ENCODE measurements at places on chromosomes 3 and 15.

DNA sequence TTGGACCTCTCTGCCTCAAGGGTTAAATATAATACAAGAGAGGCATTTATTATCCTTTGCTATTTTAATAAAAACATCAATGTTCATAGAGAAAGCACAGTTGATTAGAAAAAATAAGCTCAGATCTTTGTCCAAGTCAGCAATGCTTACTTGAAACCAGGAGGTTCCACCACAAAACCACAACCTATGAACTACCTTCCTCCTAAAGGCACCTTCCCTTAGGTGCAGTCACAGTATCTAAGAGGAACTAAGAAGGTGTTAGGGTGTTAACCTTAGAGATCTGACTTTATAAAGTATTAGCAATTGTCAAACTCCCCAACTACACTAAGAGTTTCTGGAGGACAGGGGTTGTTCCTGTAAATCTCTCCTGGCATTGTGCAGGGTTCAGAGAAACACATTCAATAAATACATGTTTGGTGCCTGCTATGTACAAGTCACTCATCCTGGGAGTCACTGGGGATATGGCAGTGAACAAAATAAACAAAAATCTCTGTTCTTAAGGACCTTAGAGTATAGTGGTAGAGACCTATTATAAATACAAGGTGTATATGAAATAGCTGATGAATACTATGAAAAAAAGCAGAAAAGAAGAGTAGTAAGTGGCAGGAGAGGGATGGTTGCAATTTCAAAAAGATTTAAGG, 208.6 kb downstream of the NFKBIZ start:
- H3K36me3 ChIP-seq: no peaks in the 10 kb centered on the region
- peaks cover 5% of the 10 kb centered on the region for H3K27me3 ChIP-seq
- H3K4me3 ChIP-seq: no peak overlapping the region
- no peak overlapping the region for H3K27ac ChIP-seq
- no peaks in the 10 kb centered on the region for H3K4me1 ChIP-seq

- peaks cover 75% of the 10 kb centered on the region for H3K4me1 ChIP-seq
- peak overlapping the region; percentile 84 for H3K4me3 ChIP-seq
- no peaks in the 10 kb centered on the region for H3K36me3 ChIP-seq
- H3K27ac ChIP-seq: no peak overlapping the region
Measured at GRCh38 chr15:43516185-43516584, 1.2 kb upstream of the MAP1A start.

DNA sequence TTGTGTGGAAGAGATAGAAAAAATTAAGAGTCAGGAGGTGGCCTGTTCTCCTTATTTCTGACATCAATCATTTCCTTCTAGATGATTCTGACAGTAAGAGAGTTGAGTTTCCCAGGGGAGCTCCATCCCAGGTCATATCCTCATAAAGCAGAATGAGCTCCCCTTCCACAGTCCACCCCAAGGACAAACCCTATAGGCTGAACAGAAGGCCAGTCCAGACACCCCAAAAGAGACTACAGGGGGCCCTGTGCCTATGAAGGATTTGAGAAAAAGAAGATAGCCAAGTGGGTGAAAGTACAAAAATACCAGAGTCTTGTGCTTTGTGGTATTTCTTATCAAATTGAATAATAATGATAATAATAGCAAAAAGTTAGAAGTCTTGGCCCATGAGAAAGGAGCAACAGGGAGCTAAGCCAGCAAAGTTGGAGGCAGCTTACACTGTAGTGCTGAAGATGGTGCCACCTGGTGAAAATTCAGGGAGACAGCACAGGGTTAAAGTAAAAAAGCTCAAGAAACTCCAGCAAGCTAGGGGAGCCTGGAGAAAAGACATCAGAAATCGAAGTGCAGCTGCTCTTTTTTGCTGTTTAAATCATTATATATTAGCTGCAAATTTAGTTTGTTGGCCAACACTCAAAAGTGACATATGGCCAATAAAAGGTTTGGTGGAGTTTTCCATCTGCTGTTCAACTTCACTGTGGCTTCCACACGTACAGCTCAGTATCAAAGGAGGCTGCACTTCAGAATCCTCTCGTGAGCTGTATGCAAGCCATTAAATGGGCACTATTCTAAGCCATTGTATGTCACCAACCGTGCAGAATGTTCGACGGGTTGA, 35.8 kb upstream of the SLC24A5 start:
- H3K4me1 ChIP-seq: peaks cover 39% of the 10 kb centered on the region
- peaks cover 6% of the 10 kb centered on the region for H3K27me3 ChIP-seq
- peak; percentile 17 for DNase-seq
- H3K36me3 ChIP-seq: peaks cover 10% of the 10 kb centered on the region

- no peak for DNase-seq
- H3K4me1 ChIP-seq: peaks cover 29% of the 10 kb centered on the region
- H3K4me3 ChIP-seq: no peak overlapping the region
- H3K27me3 ChIP-seq: peaks cover 2% of the 10 kb centered on the region
Measured at GRCh38 chr3:3302964-3303363, 123.5 kb upstream of the CRBN start.

- no peak overlapping the region for H3K4me3 ChIP-seq
- peaks cover 15% of the 10 kb centered on the region for H3K4me1 ChIP-seq
- no peak overlapping the region for H3K27ac ChIP-seq
- H3K27me3 ChIP-seq: peaks cover 3% of the 10 kb centered on the region
- H3K36me3 ChIP-seq: peaks cover 26% of the 10 kb centered on the region
Measured at GRCh38 chr3:138389144-138389601, 40.8 kb downstream of the MRAS start.

DNA sequence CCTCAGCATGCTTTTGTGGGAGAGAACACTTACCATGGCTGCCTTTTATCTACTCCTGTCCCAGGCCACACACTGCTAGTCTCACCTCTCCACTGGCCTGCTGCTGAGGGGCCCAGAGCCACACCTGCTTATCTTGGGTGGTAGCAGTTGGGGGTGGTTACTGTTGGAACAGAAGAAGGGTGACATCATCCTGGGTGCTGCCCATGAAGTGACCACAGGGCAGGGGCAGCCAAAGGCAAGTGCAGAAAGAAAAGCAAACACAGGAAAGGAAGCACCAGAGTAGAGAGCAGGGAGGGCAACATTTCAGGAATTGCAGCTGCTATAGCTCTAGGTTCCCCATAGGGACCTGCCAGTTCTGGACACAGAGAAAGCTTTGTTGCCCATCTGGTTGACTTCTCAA, 345.2 kb downstream of the VPS13C start:
- DNase-seq: no peak
- no peaks in the 10 kb centered on the region for H3K4me1 ChIP-seq
- H3K27ac ChIP-seq: no peak overlapping the region

- DNase-seq: no peak
- no peaks in the 10 kb centered on the region for H3K4me1 ChIP-seq
- H3K27ac ChIP-seq: no peak overlapping the region
- no peak overlapping the region for H3K4me3 ChIP-seq
Measured at GRCh38 chr3:100982710-100983109, 10.5 kb downstream of the ABI3BP start.

DNA sequence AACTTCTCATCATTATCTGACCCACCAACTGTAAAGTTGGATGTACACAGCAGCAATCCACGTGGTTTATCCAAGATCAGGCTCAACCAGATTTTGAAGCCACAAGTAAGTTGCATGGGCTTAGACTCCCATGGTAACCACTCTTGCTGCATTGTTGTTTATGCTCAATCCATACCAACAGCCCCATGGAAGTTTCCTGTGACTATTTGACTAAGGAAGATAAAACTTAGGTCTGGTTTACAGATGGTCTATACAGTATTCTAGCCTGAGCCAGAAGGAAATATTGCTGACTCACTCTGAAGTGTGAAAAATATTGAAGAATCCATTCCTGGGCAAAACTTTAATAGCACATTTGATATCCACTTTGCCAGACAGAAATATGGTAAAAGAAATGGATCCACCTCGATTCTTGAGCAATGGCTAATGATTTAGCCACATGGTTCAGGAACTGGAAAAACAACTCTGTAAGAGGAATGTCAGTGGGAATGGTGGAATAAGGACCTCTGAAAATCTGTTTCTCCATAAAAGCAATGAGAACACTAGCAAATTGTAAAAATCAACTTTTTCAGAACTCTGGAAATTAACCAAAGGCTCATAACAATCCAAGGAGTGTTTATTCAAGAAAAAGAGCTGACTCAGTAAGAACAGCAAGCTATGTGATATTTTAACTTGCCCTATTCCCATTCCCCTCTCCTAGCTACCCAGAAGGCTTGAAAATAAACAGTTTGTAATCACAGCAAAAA, 162.9 kb upstream of the STT3B start:
- no peaks in the 10 kb centered on the region for H3K36me3 ChIP-seq
- no peak overlapping the region for H3K27ac ChIP-seq
- peaks cover 14% of the 10 kb centered on the region for H3K4me1 ChIP-seq

- no peak for DNase-seq
- no peak overlapping the region for H3K4me3 ChIP-seq
- no peak overlapping the region for H3K27ac ChIP-seq
- H3K36me3 ChIP-seq: no peaks in the 10 kb centered on the region
Measured at GRCh38 chr15:79124388-79124787, 33.8 kb upstream of the RASGRF1 start.

DNA sequence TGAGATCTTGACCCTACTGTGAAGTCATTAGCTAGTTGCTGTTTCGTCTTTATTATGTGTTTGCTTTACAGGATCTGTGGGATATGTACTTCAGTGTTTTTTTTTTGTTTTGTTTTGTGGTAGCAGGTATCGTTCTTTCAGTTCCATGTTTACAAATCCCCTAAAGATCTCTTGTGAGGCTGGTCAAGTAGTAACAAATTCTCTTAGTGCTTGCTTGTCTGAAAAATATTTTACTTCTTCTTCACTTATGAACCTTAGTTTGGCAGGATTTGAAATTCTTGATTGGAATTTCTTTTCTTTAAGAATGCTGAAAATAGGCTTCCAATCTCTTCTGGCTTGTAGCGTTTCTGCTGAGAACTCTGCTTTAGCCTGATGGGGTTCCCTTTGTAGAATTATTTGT, 235.8 kb upstream of the ALCAM start:
- no peak overlapping the region for H3K4me3 ChIP-seq
- no peak overlapping the region for H3K27ac ChIP-seq
- peaks cover 25% of the 10 kb centered on the region for H3K36me3 ChIP-seq
- no peaks in the 10 kb centered on the region for H3K4me1 ChIP-seq
- H3K27me3 ChIP-seq: peaks cover 3% of the 10 kb centered on the region

GRCh38 chr3:133295199-133295901, 104.5 kb upstream of the BFSP2 start:
- H3K4me3 ChIP-seq: no peak overlapping the region
- H3K27me3 ChIP-seq: no peaks in the 10 kb centered on the region
- no peak overlapping the region for H3K27ac ChIP-seq

GRCh38 chr3:140128631-140129030, 193.6 kb downstream of the CLSTN2 start:
- DNase-seq: peak; percentile 46
- H3K36me3 ChIP-seq: no peaks in the 10 kb centered on the region
- no peak overlapping the region for H3K4me3 ChIP-seq
- H3K4me1 ChIP-seq: no peaks in the 10 kb centered on the region

GRCh38 chr15:89909611-89910010, 3.1 kb downstream of the ARPIN start:
- H3K27me3 ChIP-seq: peaks cover 2% of the 10 kb centered on the region
- peak overlapping the region; percentile 72 for H3K27ac ChIP-seq
- H3K4me1 ChIP-seq: peaks cover 43% of the 10 kb centered on the region
- no peak overlapping the region for H3K4me3 ChIP-seq

DNA sequence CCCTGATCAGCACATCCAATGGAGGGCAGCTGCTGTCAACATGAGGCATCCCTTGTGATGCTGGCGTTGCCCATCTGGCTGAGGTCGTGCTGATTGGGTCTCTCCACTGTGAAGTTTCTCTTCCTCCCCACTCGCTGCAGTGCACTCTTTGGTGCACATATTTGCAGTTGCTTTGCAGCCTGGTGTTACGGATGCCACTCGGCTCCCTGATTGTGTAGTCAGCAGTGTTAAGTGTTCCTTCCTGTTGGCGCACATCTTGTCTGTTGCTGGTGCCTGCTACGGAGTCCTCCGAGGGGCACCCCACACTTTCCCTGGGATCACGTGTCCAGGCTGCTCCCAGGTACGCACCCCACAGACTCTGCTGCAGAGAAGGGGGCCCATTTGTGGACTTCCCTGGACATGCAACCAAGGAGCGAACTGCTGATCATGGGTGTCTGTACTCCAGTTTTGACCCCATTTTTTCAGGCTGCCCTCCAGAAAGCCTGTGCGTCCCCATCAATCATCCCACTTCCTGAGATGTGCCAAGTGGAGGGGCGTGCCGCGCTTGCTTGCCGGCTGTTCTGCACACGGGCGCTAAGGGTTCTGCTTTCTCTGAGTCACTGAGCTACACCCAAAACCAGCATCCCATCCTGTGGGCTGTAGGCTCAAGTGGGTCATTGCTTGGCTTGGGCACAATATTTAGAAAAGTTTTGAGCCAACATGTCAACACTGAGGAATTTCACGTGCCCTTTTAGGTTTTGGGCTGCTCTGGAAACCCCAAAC, 98.6 kb downstream of the FBLN2 start:
- peaks cover 31% of the 10 kb centered on the region for H3K27me3 ChIP-seq
- H3K27ac ChIP-seq: no peak overlapping the region
- H3K36me3 ChIP-seq: no peaks in the 10 kb centered on the region
- H3K4me3 ChIP-seq: no peak overlapping the region

GRCh38 chr15:34855413-34855812, 60.1 kb upstream of the ACTC1 start:
- no peak for DNase-seq
- peaks cover 55% of the 10 kb centered on the region for H3K36me3 ChIP-seq
- no peak overlapping the region for H3K4me3 ChIP-seq

DNA sequence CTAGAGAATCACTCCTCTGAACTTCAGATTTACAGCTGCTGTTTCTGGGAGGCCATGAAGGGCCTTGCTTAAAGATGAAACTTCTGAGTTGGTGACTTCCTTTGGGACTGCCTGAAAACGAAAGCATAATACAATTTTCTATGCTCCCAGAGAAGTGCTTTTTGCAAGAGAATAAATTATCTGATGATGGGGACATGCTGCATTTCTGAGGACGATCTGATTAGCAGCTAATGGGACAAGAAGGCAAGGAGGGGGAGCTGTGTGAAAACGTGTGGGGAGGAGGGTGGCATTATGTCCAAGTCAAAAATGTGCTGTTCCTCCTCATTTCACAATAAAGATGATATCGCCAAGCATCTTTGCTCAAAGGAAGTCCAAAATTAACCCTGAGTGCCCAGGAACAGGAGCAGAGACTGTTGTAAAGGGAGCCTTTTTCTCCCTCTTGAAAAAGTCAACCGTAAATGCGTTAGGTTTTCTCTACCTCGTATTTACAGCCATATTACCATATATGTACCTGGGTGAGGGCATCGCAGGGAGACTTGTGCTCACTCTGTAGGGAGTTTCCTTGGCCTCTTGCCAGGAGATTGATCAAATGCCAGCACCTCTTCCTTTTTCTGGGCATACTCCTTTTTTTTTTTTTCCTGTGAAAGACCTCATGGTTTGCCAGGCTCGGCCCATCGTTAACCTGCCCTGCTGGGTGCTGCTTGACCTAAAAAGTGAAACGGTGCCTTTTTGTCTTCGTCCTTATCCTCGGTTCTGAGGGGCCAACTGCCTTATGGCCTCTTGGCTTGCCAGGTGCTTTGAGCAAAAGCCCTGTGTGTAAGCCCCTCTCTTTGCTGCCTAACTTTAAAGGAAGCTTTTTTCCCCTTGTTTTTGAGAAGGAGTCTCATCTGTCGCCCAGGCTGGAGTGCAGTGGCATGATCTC, 11.5 kb downstream of the ITPR1 start:
- no peak for DNase-seq
- peak overlapping the region; percentile 98 for H3K27ac ChIP-seq
- peak overlapping the region; percentile 70 for H3K4me3 ChIP-seq
- H3K4me1 ChIP-seq: peaks cover 95% of the 10 kb centered on the region

Data from nephron progenitor cell (in vitro differentiated cells).